ENCODE measurements at places on chromosomes 5 and 9. TPM values are rescaled to one million over a fixed set of nuclear protein-coding genes. Genes with fewer than 3 reads are reported as not detected.

GRCh38 chr9:113173341-113173740 is 22.5 kb downstream of the SLC31A2 start:
- H3K27me3 ChIP-seq, result no peaks in the 10 kb centered on the region
- H3K4me1 ChIP-seq, result no peaks in the 10 kb centered on the region
- H3K4me3 ChIP-seq, result no peak overlapping the region
- H3K36me3 ChIP-seq, result peaks cover 12% of the 10 kb centered on the region

DNA sequence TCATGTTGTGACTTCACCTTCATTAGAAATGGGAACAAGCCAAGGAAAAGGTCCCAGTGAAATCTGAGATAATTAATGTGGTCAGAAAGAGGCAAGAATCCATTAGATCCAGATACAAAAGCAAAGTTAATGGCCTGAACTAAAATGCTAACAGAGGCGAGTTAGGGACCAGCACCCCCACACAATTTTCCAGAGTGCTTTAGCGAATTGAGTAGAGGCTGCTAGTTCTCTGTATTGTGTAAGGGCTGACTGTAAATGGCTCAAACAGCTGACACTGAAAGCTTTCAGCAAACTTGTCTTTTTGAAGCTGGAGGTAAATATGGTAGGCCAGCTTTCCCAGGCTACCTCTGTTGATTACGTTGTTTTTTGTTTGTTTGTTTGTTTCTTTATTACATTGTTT is 75.5 kb downstream of the CSNK1A1 start:
- no peak for DNase-seq
- H3K27me3 ChIP-seq, result no peaks in the 10 kb centered on the region
- H3K4me1 ChIP-seq, result peaks cover 22% of the 10 kb centered on the region

DNA sequence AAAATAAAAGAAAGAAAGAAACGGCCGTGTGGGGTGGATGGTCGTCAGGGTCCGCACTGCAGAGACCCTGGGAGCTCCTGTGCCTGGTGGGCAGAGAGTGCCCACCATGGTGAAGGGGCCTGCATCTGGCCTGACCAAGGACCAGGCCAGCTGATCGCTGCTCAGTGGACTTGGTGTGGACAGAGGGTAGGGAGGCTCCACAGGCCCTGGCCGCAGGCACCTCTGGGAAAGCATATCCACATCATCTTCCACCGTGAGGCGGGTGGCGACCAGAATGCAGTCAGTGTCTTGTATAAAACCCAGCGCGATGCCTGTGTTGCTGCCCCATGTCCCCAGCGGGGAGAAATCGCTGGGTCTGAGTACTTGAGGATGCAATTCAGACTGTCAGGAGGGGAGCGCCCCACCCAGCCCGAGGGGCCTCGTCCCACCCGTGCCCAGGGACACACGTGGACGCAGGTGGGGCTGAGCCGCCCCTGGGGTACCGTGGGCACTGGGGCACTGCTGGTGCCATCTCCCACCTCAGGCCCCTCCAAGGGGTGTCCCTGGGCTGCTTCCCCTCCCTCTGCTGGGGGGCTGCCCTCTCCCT is 27.8 kb upstream of the SLC6A19 start:
- H3K4me3 ChIP-seq, result no peak overlapping the region
- no peaks in the 10 kb centered on the region for H3K36me3 ChIP-seq
- peak; percentile 1 for DNase-seq
- H3K27ac ChIP-seq, result no peak overlapping the region
- H3K4me1 ChIP-seq, result peaks cover 9% of the 10 kb centered on the region
- no peaks in the 10 kb centered on the region for H3K27me3 ChIP-seq

DNA sequence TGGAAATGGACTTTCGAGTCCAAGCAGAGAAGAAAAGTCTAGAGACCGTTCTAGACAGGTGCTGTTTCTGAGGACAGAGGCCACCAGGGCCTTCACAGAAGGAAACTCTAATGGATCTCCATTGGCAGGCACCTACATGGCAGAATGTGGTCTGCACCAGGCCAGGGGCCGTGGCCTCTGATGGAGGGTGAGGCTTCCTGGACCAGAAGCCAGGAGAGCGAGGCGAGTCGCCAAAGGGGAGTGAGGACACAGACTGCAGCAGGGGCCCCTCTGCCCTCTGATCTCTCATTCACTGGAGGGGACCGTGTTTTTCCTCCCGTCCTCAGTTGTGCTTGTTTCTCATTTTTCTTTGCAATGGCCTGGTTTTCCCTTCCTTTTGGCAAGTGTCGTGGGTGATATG is 41.1 kb downstream of the ALG2 start:
- no peaks in the 10 kb centered on the region for H3K36me3 ChIP-seq
- H3K4me1 ChIP-seq, result peaks cover 16% of the 10 kb centered on the region
- no peak for DNase-seq
- no peaks in the 10 kb centered on the region for H3K27me3 ChIP-seq

DNA sequence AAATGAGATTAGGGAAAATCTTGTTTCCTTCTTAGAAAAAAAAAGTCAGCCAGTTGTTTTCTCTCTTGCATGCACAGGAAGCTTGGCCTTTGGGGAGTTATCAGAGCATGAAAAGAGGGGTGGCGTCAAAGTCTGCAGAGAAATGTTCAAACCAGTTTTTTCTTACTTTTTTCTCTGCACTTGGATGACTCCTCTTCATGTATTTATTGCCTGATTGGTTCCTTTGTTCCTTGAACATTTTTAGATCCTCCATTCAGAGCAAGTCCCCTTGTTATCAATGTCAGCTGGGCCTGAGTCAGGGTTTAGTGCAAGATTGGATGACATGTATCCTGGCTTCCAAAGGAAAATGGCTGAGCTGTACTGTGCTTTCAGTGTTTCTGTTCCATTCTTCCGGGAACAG is 392.6 kb upstream of the BRINP1 start:
- H3K27ac ChIP-seq, result no peak overlapping the region
- no peaks in the 10 kb centered on the region for H3K4me1 ChIP-seq
- H3K36me3 ChIP-seq, result no peaks in the 10 kb centered on the region
- H3K27me3 ChIP-seq, result no peaks in the 10 kb centered on the region

The RLN1 gene
- not detected for total RNA-seq

DNA sequence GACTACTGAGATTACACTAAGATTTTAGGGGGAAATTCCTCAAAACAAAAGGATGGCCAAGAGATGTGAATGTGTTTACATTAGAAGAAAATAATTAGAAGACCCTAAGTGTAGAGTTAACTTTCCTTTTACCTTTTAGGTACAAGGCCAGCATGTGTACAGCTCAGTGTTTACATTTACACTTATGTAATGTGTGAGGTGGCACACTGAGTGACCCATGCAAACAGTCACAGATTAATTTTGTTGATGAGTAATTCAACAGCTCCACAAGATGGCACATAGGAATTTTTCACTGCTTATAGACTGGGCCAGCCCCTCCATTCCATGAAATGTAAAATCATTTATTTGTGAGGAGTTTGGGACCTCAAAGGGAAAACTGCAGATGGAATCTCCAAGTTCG is 90.1 kb upstream of the SLC12A2 start:
- H3K36me3 ChIP-seq, result no peaks in the 10 kb centered on the region
- no peak overlapping the region for H3K27ac ChIP-seq
- DNase-seq, result no peak
- H3K27me3 ChIP-seq, result no peaks in the 10 kb centered on the region
- H3K4me3 ChIP-seq, result no peak overlapping the region

- H3K36me3 ChIP-seq, result no peaks in the 10 kb centered on the region
- no peaks in the 10 kb centered on the region for H3K27me3 ChIP-seq
- peaks cover 3% of the 10 kb centered on the region for H3K4me1 ChIP-seq
- no peak overlapping the region for H3K27ac ChIP-seq
- H3K4me3 ChIP-seq, result no peak overlapping the region
These were observed 11.7 kb downstream of the PALM2AKAP2 start for GRCh38 chr9:109791747-109792146.

DNA sequence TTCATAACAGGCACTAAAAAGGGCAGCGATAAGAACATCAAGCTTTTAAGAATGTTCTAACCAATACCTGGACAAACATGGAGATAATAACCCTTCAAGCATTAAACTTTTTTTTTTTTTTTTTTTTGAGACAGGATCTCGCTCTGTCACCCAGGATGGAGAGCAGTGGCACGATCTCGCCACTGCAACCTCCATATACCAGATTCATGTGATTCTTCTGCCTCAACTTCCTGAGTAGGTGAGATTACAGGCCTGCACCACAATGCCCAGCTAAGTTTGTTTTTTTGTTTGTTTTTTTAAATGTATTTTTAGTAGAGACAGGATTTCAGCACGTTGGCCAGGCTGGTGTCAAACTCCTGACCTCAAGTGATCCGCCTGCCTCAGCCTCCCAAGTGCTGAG is 14.7 kb upstream of the ENC1 start:
- H3K27ac ChIP-seq, result no peak overlapping the region
- no peak overlapping the region for H3K4me3 ChIP-seq
- peaks cover 26% of the 10 kb centered on the region for H3K4me1 ChIP-seq
- no peaks in the 10 kb centered on the region for H3K27me3 ChIP-seq

DNA sequence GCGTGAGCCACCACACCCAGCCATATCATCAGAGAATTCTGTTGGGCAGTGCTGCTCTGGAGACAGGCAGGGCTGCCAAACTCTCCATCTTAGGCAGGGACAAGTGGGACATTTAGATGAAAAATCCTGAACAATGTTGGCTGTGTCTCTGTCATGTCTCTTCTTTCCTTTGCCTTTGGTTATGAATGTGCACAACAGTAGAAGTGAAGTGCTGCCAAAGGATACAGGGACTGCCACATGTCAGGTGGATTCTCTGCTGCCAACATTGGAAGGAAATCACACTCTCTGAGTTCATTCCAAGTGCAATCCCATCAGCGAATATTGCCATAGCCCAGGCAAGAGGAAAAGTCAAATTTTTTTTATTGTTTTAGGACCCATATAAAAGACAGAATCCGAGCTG is 348.8 kb downstream of the TRPM3 start:
- no peak overlapping the region for H3K27ac ChIP-seq
- no peak for DNase-seq
- no peak overlapping the region for H3K4me3 ChIP-seq
- H3K36me3 ChIP-seq, result no peaks in the 10 kb centered on the region
